ENCODE measurements at places on chromosomes 12 and 14.

DNA sequence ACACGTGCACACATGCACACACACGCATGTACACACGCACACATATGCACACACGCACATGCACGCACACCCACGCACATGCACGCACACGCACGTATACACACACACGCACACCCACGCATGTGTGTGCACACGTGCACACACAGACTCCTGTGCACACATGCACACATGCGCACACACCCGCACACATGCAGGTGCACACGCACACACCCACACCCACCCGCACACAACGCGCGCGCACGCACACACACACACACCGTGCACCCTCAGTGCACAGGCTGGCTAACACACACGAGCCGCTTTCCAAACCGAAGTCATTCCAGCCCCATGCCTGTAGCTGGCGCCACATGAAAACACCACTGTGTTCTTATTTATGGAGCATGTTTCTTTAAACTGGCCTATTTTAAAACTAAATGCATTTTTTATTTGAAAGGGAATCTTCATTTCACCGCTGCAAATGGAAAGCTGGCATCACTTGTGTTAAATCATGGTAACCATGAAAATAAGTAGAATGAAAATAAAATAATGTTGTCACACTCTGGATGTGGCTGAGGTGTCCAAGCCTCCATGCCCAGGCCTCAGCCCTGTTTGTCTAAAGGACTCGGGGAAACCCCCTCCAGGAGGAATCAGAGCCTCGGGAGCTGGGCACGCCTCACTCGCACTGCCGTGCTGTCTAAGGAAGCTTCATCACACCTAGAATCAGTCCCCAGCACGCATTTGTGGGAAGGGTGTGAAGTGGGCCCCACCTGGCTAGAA is 45.1 kb downstream of the GALNT9 start:
- no peak for DNase-seq

GRCh38 chr14:95185767-95186392 is 28.6 kb upstream of the DICER1 start:
- DNase-seq = no peak

DNA sequence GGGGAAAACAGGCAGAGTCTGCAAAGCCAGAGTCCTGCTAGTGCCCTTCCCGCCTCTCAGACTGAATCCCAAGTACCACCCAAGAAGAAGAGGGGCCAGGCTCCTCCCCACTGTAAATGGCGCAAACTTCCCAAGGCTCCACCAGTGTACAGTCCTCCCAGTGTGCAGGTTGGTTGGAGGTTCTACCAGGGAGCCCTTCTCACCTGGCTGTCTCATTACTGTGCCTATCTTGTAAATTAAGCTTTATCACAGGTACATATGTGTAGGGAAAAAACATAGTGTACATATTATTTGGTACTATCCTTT is 189.7 kb downstream of the FSCB start:
- no peak for DNase-seq

GRCh38 chr14:36941783-36942521 is 230.5 kb downstream of the SLC25A21 start:
- DNase-seq = no peak

DNA sequence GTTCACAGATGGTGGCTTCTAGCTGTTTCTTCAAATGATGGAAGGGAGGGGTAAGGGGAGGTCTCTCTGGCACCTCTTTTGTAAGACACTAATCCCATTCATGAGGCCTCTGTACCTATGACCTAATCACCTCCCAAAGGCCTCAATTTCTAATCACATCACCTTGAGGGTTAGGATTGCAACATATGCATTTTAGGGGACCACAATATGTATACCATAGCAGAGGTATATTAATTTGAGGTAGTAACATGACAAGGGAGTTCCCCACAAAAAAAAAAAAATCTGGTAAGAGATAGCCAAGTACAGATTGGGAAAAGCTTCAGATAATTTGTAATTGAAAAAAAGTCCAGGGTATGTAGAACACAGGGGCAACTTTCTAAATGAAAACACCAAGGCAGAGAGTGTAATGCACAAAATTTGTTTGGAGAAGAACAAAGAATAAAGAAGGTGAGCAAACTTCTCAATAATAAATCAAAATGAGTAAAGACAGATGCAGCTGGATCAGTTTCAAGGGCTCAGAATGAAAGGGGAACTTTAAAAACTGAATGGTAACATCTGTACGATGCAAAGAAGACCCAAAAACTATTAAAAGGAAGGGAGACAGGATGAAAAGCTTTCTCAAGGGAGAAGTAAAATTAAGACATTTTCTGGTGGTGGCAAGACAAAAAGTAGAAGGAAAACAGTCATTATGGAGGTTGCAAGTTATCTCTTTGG is 125.5 kb upstream of the DCN start:
- DNase-seq = no peak
